ENCODE measurements at places on chromosomes 4 and X.

- DNase-seq = no peak
Observed at GRCh38 chr4:92497141-92497540, 193.4 kb downstream of the GRID2 start.

DNA sequence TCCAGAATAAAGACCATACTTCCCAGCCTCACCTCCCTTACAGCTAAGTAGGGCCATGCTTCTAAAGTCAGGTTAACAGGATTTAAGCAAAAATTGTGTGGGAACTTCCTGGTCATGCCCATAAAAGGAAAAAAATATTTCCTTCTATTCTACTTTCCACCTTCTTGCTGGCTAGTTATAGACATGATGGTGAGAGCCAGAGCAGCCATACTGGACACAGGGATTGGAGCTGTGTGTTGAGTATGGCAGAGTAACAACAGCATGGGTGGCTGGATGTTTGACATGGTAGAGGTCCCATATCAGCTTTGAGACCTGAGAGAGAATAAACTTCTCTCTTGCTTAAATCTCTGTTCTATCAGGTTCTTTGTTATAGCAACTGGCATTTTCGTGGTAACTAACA is 15.1 kb upstream of the CBR4 start:
- no peak for DNase-seq

GRCh38 chr4:15024386-15024785 is 22.1 kb downstream of the CPEB2 start:
- DNase-seq = no peak

- no peak for DNase-seq
Observed at GRCh38 chrX:9476810-9477575, 12.1 kb downstream of the TBL1X start.

- DNase-seq = no peak
Observed at GRCh38 chrX:15943391-15943790, 88.8 kb upstream of the AP1S2 start.

DNA sequence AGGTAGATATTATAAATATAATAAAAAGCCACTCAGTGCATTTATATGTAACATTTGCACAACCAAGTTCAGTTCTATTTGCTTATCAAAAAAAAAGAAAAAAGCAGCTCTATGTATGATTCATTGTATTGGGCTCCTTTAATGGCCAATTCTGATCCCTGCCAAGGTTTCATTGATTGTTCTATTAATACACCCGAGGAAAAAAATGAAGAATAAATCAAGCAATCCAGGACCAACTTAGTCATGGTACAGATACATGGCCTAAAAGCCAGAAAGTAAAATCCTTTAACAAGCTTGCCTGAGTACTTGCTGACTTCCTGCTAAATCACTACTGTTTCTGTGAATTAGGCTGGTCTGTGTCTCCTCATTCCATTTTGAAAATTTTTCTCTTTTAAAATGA is 77.6 kb upstream of the PCDH7 start:
- DNase-seq = no peak

- no peak for DNase-seq
Observed at GRCh38 chr4:108416831-108417230, 203.5 kb upstream of the RPL34 start.

DNA sequence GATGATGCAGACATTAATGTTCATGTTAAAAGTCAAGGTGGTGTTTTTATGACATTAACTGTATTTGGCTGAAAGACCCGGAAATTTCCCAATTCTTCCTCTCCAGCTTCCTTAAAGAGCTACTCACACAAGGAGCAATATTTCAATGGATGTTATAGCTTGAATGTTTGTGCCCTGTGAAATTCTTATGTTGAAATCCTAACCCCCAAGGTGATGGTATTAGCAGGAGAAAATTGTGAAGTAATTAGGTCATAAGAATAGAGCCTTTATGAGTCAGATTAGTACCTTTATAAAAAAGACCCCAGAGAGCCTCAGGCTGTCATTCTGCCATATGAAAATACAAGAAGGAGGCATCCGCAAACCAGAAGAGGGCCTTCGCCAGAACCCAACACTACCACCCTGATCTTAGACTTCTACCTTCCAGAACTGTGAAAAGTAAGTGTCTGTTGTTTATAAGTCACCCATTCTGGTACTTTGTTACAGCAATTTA is 3.6 kb downstream of the TLR1 start:
- no peak for DNase-seq

DNA sequence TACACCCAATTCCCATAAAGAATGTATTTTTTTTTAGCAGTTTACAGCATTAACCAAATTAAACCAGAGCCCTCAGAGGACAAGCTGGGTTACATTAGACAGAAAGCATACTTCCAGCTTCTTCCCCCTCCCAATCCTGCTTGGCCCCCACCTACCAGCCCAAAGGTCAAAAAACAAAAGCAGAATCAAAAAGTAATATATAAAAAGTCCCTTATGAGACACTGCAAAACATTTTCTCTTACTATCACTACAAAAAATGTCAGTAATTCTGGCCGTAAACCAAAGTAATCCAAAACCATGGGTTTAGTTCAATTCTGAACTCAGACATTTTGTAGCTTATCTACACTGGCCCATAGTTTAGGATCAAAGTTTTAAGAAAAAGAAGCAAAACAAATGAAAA is 38.0 kb downstream of the APBB2 start:
- DNase-seq = no peak

DNA sequence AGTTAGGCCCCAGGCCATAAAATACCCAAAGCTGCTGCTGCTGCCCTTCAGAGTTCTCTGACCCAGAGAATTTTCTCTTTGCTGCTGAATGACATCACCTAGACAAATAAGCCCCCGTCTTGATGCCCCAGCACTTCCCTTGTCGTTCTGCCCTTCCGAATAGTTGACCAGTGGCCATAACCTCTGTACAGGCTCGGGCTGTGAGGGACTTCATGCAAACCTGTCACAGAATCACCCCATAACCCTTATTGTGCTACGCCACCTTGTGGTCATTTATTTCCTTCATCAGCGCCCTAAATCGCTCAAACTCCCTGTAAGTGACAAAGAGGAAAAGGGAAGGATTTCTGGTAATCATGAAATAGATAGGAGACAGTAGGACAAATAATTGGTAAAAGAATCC is 18.8 kb downstream of the SPACA5 start:
- DNase-seq = no peak

GRCh38 chr4:150135134-150135772 is 57.0 kb downstream of the DCLK2 start:
- DNase-seq = no peak

DNA sequence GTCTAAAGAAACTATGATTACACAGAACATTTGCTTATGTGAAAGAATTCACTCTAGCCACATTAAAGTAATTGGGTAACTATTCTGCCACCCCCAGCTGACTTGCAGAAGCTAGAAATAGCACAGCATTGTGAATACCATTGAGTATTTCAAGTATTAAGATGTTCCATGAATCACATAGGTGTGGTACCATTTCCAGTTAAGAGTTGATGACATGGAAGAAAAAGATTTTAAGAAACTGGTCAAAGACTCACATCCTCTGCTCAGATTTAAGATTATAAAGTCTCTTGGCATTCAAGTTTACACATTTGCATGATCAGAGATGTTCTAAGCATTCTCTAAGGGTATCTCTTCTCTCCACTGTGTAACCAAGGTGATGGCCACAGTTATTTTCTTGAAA is 287.5 kb downstream of the CAMK2D start:
- DNase-seq = no peak

DNA sequence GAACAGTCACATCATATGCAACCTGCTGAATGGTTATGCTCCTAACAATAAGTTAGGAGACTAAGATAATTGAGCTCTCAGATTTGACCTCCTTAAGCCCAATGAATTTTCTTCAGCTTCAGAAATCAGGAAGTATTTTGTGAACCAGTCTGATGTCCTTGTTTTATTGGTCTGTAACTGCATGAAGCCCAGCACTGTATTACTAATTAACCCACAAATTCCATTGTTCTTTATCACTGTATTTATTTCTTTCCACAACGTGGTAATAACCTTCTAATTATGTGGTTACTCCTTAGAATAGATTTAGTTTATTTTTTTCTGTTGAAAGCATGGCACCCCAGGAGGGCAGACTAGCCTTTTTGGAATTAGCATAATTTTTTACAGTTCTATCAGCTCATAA is 3.9 kb upstream of the MFAP3L start:
- DNase-seq = no peak

GRCh38 chr4:77481856-77482255 is 123.8 kb upstream of the CXCL13 start:
- DNase-seq = no peak

DNA sequence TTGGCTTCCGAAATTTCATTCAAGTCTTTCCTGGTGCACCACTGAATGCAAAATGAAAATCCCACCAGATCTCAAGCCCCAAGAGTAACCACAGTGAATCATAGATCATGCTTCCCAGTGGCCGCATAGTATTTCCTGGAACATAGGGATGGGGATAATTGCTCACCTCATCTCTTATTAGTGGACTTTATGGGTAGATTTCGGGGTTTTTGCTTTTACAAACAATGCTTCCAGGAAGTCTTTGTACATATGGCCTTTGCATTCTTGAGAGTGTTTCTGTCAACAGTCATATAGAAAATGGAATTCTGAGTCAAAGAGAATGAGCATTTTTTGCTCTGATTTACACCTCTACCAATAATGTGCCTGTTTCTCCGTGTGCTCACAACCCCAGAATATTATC is 53.4 kb downstream of the PPEF2 start:
- no peak for DNase-seq

DNA sequence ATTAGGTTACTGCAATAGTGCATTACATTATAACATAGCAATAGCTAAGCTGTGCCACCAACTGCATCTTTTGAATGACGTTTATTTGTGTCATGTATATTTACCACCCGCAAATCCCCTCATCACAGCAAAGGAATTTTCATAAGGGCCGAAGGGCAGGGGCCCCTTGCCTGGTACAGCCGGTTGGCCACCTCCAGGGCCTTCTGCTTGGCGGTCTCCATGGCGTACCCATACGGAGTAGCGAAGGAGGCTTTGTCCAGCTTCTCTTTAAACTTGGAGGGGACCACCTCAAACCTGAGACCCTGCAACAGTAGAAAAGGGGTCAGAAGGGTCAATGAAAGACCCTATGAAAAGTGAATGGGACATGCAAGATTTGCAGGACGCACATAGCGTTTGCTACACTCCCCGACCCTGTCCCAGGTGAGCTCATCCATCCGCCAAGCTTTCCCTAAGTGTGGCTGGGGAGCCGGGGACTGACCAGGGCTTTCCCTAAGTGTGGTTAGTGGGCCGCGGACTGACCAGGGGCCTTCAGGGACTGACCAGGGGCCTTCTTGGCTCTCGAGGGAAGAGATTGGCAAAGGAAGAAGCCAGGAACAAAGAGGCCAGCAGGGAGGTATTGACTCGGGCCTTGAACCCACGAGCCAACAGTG is 10.6 kb downstream of the ASMTL start:
- no peak for DNase-seq

DNA sequence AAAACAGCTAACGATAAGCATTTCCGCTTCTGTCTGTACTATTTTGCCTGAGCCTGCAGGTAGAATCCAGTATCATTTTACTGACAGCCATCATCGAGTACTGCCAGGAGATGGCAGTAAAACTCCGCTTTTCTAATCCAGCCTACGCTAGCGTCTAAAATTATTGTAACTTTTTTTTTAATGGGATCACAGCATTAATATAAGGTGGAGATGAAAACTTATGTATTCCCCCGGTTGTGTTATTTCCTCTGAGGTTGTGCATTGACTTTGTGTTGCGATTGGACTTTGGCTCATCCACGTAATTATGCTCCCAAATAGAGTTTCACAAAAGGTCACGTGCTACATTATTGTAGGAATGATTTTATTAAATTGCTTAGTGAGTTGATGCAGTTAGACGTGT is 248.1 kb downstream of the C4orf33 start:
- DNase-seq = no peak

DNA sequence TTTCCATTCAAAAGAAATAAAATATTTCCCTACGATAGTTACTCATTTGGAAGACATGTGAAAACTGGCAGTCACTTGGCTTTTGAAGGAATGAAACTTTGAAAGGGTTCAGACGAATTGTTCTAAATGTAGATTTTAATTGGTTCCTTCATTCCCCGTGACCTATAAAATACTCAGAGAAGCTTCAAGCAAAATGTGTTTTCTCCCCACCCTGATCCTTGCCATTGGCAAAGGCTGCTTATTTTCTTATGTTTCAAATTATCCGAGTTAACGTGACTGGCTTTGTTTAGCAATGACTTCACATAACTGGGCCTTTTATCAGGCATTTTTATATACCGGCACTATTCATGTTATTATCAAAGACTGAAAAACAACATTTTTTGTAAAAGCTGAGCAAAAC is 204.1 kb upstream of the NEIL3 start:
- DNase-seq = no peak

GRCh38 chr4:173998471-173999144 is 284.9 kb downstream of the FBXO8 start:
- no peak for DNase-seq

- no peak for DNase-seq
Observed at GRCh38 chr4:3440979-3441500, 728 bp upstream of the HGFAC start.

GRCh38 chr4:134078230-134078914 is 123.2 kb downstream of the PABPC4L start:
- no peak for DNase-seq

DNA sequence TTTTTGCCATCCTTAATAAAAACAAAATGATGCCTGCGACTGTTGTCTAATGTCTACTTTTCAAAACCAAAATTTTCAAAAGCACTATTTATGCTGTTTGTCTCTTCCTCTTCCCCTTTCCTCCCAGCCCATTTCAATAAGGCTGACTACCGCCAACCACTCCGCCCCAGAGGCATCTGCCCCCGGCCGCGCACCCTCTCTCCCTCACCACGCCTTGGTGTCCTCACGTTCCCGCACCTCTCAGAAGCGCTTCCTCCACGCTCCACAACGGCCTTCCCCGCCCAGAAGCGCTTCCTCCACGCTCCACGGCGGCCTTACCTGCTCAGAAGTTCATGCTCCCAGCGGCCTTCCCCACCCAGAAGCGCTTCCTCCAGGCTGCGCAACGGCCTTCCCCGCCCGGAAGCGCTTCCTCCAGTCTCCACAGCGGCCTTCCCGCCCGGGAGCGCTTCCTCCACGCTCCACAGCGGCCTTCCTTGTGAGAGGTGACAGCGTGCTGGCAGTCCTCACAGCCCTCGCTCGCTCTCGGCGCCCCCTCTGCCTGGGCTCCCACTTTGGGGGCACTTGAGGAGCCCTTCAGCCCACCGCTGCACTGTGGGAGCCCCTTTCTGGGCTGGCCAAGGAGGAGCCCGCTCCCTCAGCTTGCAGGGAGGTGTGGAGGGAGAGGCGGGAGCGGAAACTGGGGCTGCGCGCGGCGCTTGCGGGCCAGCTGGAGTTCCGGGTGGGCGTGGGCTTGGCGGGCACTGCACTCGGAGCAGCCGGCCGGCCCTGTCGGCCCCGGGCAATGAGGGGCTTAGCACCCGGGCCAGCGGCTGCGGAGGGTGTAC is 490.4 kb upstream of the ZFP42 start:
- no peak for DNase-seq

DNA sequence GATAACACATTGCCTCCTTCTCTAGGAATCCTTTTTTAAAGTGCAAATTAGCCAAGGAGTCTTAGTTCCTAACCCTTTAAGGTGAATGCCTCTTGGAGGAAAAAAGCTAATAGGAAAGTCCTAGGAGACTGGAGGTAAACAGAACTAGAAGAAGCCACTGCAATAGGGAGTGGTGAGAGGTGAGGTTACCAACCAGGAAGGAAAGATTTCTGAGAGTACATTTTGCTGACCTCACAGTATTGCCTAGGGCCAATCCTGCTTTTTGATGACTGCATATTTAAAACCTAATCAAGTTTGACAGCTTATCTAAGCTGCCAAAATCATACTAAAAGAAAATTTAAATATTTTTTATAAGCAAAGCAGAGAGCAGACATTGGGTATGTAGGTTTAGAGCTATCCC is 7.3 kb upstream of the CUL4B start:
- DNase-seq = no peak
